ENCODE measurements at places on chromosomes 6 and 20.

DNA sequence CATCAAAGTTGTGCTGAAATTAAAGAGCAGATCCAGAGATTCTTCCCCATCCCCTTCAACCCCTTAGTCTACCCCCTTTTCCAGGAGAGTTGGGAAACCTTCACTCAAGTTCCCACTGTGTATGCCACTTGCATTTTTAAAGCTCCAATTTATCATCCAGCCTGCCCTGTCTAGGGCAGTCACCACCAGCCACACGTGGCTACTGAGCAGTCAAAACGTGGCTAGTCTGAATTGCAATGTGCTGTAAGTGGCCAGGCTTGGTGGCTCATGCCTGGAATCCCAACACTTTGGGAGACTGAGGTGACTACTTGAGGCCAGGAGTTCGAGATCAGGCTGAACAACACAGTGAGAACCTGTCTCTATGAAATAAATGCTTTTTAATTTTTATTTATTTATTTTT, 34.9 kb downstream of the ERGIC3 start:
- no peak for DNase-seq

- no peak for DNase-seq
These were observed 4.1 kb downstream of the BPI start for GRCh38 chr20:38308047-38308438.

GRCh38 chr6:19781269-19781668, 55.9 kb upstream of the ID4 start:
- no peak for DNase-seq

GRCh38 chr6:75620381-75621304, 19.0 kb downstream of the SENP6 start:
- DNase-seq = no peak

DNA sequence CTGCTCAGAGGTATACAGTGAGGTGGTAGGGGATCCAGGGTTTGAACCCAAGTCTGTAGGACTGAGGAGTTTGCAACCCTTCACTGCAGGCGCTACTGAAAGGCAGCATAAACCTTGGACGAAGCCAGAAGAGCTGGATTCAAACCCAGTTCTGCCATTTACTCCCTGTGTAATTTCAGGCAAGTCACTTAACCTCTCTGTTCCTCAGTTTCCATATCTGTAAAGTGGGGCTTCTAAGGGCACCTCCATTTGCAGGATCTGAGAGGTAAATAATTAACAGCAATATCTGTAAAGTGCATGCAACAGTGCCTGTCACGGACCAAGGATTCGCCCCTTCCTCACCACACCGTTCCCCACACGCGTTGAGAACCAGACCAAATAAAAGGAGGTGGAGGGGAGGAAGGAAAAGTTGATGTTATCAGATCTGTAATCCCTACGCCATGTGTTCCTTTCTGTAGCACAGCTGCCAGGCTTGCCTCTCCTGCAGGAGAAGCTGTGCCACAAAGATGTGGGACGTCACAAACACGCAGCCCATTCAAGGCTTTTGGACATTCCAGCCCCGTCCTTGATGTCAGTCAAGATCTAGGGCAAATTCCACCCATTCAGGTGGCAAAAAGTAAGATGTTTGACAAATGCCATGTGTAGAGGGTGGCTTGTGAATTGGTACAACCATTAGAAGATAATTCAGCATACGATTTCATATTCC, 9.8 kb downstream of the RIPOR3 start:
- no peak for DNase-seq

- no peak for DNase-seq
These were observed 489.8 kb upstream of the SOX4 start for GRCh38 chr6:21103626-21104224.

- no peak for DNase-seq
These were observed 72.7 kb downstream of the FAXC start for GRCh38 chr6:99276747-99277146.

- no peak for DNase-seq
These were observed 16.7 kb upstream of the TFAP2A start for GRCh38 chr6:10431423-10432164.

GRCh38 chr6:117512987-117513573, 30.6 kb downstream of the DCBLD1 start:
- no peak for DNase-seq

DNA sequence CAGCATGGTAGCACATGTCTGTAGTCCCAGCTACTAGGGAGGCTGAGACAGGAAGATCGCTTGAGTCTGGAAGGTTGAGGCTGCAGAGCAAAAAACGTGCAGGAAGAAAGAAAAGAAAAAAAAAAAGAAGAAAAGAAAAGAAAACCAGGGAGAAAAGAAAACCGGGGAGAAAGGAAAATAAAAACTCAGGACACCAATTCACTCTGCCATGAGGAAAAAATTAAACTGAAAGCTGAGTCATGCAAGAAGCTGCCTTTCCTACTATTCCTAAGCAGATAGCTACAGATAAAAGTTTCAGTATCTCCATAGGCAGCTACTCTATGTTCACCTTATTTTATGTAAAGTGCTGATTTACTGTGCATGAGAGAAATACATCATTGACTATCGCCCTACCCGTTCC, 10.5 kb downstream of the PTGIS start:
- DNase-seq = no peak

DNA sequence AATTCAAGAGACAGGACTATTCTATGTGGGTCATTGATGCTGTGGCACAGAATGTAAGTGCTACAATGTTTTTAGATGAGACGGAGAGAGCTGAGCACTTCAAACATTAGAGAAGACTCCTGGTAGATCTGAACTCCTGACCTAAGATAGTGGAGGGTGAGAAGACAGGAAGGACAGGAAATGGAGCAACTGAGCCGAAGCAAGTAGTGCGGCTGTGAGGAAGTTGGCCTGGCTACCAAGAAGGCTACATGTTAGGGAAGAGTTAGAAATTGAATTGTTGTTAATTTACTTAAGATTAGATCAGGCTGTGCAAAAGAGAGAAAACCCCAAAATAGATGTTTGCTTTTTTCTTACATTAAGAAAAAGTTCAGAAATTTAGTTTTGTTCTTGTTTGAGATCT, 14.4 kb upstream of the MLIP start:
- no peak for DNase-seq
